RPMI7951 (cell line): ENCODE measurements at places on chromosomes 1 and 21.

GRCh38 chr1:172165403-172165802 is 255.1 kb upstream of the C1orf105 start:
- no peak for DNase-seq

GRCh38 chr1:21385022-21385421 is 54.9 kb upstream of the NBPF3 start:
- DNase-seq: no peak

DNA sequence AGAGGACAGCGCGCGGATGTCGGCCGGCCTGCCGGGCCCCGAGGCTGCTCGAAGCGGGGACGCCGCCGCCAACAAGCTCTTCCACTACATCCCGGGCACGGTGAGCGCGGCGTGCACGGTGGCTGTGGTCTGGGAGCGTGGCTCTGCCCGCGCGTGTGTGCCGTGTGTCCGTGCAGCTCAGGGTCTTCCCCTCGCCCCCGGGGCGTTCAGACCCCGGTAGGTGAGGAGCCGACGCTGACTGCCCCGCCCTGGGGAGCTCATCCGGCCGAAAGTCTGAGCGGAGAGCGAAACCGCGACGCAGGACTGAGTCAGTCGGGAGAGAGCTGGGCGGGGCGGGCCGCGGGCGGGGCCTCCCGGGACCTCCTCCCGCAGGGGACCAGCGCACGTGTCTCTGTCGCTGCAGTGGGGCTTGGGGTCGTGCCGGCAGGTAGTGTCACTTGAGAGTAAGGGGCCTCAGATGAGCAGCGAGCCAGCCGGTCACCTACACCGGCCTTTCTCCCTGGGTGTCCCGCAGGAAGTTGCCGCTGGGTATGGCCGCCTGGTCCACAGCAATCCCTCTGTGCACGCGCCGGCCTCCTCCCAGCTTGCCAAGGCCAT is 520 bp downstream of the PLEKHN1 start:
- DNase-seq: peak; percentile 70

DNA sequence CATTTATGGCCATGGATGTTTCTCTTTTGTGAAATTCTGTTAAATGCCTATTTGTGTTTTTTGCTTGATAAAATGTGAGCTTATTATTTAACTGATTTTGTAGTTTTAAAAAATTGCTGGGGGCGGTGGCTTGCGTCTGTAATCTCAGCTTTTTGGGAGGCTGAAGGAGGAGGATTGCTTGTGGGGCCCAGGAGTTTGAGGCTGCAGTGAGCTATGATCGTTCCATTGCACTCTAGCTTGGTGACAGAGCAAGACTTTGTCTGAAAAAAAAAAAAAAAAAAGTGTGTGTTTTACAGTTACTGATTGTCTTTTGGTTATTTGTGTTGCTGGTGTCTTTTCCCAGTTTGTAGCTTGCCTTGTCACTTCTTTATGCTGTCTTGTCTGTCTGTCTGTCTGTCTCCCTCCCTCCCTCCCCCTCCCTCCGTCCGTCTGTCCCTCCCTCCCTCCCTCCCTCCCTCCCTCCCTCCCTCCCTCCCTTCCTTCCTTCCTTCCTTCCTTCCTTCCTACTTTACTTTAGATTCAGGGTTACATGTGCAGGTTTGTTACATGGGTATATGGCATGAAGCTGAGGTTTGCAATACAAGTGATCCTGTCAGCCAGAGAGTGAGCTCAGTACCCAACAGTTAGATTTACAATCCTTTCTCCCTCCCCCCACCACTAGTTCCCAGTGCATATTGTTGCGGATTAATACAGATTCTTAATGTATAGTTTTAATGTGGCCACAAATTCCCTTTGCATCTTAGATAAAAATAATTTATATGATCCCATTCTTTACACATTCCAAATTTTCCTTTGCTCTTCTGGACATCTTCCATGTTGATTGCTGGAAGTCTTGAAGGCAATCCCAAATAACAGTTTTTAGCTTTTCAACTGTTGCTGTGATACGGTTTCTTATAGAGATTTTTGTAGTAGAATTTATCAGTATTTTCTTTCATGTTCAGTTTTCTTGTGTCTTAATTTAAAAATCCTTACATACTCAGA is 25.1 kb downstream of the PTBP2 start:
- DNase-seq: no peak

DNA sequence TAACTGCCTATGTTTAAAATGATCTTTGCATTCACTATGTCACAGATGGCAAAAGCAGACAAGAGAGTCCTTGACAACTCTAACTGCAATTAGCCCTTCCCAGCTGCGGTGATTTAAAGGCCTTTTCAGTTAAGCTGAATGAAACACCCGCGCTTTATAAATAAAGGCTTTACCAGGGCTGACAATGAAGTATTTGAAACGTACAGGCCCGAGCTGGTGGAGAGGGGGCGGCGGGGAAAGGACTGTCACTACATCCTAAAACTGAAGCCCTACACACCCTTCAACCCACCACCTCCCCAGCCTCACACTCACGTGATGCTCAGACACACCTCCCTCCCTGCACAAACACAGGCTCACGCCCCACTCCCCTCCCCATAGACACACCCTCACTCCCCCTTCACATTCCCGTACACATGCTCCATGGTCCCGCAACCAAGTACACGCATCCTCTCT is 45.5 kb downstream of the GRIK3 start:
- DNase-seq: peak; percentile 20
